ENCODE measurements at places on chromosomes 3 and 15.

- DNase-seq: no peak
Measured at GRCh38 chr3:4570840-4571621, 77.9 kb downstream of the ITPR1 start.

- DNase-seq: no peak
Measured at GRCh38 chr3:140931016-140931454, 10.6 kb upstream of the SLC25A36 start.

DNA sequence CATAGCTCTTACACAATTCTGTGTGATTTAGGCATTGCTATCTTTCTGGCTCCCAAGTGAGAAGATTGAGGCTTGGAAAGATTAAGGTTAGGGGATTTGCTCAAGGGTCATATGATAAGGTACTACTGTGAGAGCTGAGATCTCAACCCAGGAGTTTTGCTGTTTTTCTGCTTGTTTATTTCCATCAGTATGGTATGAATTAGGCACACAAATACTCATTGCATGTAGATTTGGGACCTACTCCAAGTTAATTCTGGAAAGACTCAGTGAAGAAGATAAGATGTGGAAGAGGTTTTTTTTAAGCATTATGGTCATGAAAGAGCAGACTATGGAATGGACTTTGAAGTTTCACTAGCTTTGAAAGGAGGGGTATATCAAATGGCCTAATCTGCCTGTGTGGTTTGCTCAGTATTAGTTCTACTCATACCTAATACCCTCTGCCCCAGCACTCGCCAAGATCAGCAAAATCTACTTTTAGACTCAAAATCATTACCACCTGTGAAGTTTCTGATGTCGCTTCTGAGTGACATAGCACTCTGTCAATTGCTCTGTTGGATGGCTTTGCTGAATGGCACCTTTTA, 12.5 kb downstream of the MBNL1 start:
- DNase-seq: peak; percentile 56

DNA sequence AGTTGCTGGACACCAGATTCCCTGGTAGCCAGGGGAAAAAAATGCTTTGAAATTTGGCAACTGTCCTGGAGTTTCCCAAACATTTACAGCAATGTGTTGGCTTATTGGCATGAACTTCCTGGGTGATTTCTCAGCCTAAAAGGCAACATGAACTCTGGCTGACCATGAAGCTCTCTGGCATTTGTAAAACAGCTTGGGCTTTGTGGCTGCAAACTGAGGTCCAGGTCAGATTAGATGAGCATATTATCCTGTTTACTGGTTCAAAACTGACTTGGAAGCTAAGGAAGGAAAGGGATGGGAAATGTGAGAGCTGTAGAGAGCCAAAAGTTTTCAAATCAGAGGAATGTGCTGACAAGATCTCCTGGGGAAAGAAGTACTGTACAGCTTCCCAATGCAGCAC, 139.0 kb downstream of the P3H2 start:
- DNase-seq: no peak

DNA sequence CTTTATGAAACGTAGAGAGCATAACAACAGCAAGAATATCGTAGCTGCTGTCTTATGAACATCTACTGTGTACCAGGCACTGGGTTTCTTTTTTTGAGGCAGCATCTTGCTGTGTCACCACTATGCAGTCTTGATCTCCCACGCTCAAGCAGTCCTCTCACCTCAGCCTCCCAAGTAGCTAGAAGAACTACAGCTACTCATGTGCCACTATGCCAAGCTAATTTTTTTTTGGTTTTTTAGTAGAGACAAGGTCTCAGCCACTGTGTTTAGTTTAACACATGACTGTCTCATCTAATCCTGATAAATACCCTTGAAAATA, 129.9 kb downstream of the VGLL4 start:
- DNase-seq: no peak

DNA sequence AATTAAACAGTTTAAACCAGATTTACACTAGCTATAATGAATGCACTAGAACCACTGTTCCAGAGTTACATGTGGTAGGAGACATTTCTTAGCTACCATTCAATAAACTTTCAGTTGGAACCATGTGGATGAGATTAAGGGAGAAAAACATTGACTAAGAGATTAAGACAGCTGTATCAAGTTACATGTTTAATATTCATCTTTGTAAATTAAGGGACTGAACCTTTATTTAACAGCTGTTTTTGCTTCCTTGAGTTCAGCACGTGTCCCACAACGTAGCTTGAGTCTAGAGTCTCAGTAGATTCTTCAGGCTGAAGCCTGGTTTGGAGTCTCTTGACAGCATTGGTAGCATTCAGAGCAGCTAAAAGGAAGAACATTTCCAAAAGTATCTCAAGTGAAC, 27.2 kb upstream of the CFAP44 start:
- DNase-seq: no peak

DNA sequence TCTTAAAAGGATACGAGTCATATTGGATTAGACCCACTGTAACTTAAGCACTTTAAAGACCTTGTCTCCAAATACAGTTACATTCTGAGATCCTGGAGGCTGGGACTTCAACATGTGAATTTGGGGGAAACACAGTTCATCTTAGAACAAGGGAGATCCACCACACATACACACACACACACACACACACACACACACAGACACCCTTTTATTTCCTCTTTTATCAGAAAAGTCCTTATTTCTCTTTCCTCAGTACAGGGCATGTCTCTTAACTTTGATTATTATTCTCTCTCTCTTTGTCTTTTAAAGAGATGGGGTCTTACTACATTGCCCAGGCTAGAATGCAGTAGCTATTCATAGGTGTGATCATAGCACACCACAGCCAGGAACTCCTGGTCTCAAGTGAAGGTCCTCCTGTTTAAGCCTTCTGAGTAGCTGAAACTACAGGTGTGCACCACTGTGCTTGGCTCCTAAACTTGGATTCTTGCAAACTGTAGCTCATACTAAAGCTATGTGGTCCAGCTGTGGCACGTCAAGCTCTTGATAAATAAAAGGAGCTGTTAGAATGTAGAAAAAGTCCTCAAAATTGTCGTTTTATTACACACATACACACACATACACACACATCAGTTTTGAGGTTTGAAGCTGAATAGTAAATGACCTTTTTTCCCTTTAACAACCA, 7.4 kb downstream of the GOLM2 start:
- DNase-seq: no peak

DNA sequence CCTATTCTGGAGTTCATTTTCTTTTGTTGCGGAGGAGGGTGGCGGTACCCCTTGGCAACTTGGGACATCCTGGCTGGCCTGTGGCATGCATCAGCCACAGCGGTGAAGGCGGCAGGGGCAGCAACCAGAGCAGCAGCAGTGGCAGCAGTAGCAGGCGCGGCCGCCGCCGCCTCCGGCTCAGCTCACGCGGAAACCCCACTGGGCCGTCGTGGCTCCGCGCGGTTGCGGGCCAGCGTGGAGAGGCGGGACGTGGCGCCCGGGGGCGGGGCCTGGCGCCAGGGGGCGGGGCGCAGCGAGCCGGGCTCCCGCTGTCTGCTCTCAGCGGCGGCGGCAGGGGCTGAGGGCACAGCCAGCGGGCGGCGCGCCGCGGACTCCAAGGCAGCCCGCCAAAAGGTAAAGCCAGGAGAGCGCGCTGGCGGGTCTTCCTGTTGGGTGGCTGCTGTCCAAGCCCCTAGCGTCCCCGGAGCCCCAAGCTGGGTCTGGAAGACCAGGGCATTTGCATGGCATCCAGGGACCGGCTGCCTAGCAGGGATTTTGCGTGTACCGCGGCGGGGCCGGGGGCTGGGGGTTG, 334.4 kb upstream of the THRB start:
- no peak for DNase-seq
